ENCODE measurements at places on chromosomes 7 and 10.

DNA sequence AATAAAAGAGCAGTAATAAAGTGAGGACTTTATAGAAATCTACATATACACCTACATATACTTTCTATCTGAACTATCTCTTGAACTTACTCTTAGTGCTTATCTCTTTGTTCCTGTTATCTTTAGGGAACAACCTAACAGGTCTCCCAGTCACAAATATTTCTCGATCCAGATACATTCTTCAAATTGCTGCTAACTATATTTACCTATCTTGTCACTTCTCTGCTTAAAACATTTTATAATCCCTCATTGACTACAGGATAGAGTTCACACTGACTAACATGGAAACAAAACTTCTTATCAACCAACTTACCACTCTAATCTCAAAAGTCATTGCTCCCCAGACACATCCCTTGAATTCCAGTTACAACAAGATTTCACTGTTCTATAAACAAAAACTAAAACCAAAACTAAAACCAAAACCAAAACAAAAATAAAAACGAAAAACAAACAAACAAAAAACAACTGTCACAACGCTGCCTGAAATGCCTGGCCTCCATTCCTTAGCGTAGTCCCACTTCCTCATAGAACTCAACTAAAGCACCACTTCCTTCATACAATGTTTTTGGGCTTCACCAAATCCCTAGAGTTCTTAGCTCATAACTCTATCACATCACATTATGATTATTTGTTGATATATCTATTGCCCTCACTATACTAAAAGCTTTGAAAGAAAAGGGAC lies 134.7 kb downstream of the SEMA3D start:
- no peak for DNase-seq

GRCh38 chr7:112515989-112516388 lies 35.2 kb downstream of the LSMEM1 start:
- no peak for DNase-seq

GRCh38 chr10:78218798-78219490 lies 185.3 kb downstream of the RPS24 start:
- DNase-seq, result no peak

- DNase-seq, result no peak
Measured at GRCh38 chr10:44733501-44734488, 177.3 kb upstream of the TMEM72 start.

DNA sequence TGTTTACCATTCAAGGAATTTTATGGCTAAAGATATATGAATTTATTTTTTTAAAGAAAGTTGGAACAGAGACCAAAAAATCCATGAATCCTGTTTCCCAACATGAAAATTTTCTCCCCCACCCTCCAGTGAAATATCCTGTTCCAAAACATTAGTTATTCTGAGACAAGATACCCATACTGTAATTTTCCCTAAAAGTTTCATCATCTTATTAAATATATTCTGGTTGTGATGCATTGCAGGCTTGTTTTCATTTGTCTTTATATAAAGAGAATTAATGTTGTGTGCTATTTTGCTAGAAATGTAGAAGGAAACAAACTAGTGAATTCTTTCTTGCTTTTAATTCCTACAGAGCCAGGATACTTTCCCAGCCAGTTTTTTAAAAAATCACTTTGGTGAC lies 106.6 kb downstream of the EXOC4 start:
- no peak for DNase-seq

- DNase-seq, result no peak
Measured at GRCh38 chr7:70794962-70795361, 337.0 kb upstream of the GALNT17 start.

DNA sequence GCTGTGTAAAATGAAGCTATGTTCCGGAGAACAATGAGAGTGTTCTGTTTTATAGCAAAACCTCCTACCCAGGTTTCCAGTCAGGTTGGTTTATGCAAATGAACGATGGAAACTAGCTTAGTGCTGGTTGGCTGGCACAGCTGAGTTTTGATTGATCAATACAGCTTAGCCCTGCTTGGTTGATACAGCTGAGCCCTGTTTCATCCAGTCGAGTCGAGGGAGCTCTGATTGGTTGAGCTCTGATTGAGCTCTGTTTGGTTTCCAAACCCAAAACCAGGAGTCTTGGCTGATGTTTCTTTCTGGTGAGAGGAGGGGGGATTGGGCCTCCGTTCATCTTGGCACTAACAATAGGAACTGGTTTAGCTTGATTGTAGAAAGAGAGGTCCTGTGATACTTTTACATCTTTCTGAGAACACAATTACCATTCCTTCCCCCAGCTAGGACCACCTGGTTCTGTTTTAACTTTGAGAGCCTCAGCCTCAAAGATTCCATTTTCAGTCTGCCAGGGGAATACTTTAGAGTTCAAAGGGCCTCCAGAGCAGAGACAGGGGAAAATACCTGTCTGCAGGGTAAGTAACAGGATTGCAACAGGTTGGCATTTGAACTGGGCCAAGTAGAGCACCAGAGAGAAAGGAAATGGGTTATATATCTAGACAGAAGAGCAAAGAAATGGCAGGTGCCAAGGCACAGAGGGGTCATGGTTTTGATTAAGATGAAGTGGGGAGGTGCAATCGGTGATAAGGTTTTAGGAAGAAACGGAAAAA lies 210.9 kb downstream of the GRM8 start:
- no peak for DNase-seq

- DNase-seq, result no peak
Measured at GRCh38 chr10:3104251-3104918, 37.0 kb downstream of the PFKP start.

- DNase-seq, result no peak
Measured at GRCh38 chr7:88243345-88243909, 23.6 kb upstream of the SRI start.

- DNase-seq, result no peak
Measured at GRCh38 chr7:96949766-96950165, 55.6 kb upstream of the DLX6 start.

DNA sequence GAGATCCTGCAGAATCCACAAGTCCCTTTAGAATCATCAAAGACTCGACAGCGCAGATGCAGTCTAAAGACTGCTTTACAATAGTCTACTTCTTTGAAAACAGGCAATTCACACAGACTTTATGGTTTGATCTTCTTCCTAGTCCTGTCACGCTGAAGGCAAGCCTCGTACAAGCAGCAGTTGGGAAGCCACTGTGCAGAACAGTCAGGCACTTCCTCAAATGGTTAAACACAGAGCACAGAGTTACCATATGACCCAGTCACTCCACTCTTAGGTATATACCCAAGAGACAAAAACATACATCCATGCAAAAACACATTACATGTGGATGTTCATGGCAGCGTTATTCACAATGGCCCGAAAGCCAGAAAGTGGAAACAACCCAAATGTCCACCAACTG lies 41.4 kb downstream of the LRRC20 start:
- DNase-seq, result no peak

DNA sequence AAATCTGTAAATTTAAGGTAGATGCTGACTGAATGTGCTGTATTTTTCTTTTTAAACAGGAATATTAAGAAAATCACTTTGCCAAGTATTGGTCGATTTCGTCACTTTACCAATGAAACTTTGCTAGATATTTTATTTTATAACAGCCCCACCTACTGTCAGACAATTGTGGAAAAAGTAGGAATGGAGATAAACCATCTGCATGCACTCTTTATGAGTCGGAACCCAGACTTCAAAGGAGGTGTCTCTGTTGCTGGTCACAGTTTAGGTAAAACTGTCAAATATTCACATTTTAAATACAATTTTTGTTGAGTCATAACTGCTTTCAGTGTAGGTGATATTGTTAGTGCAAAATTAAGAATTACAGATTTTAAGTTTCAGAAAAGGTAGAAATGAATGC lies 25.2 kb downstream of the SEC23IP start:
- DNase-seq, result no peak

DNA sequence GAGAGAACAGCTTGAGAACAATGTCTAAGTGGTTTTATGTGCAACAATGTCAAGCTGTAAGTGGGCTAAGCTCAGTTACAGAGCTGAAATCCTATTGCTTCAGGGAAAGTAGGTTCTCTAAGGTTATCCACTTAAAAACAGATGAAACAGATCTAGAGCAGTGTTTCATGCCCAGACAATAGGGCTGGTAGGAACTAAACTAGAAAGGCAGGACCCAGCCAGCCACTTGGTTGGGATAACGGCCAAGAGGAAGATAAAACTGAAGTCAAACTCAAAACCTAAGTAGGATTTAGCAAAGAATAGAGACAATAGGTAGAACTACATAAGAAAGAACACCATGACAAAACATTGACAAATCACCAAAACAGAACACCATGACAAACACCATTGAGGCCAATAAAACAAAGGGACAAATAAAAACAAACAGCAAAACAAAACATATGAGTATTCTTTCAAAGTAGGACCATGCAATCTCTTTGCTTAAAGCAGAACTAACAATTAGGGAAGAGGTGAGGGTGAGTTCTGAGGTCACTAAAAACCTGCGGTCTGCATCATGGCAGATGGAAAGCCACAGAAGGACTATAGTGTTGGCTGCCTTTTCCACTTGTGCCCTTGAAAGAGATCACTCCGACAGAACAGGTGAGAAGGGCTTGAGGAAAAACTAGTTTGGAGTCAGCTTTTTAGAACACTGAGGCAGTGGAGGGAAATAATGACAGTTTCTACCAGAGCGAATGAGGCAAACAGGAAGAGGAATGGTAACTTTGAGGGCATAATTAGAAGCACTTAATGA lies 81.0 kb downstream of the HGF start:
- no peak for DNase-seq

DNA sequence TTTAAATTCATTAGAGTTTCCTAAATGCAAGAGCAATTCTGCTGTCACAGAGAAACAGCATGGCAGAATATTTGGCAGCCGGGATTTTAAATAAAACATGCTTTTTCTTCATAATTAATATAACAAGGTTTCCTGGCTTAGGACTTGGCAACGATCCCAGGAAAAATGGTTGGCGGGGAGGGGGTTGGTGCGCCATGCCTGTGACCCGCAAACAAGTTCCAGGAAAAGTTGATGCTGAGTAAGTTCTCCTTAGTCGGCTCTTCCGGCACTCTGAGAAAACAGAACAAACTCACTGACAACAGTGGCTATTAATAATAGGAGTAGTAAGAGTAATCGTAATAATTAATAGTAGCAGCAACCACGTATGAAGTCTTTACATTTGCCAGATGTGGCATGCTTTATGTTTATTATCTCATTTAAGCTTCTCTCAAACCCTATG lies 4.6 kb downstream of the HABP2 start:
- DNase-seq, result no peak

GRCh38 chr10:104218751-104219150 lies 13.4 kb downstream of the CFAP43 start:
- DNase-seq, result no peak

GRCh38 chr10:50286517-50286916 lies 35.2 kb upstream of the ASAH2 start:
- DNase-seq, result no peak

DNA sequence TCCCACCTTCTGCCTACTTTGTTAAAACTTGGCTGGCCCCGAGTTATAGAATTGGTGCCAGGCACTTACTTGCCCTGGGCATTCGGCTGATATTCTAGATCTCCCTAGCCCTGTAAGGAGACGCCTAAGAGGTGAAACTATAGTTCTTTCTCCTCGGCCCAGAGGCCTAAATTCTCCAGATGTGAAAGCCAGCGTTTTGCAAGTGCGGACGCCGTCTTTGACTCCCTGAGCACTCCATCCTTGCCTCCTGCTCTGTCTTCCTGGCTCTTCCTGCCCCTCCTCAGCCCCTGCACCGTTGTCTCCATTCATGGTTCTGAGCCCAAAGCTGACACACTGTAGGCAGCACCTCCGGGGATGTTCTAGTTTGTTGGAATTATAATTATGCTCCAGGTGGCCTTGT lies 11.2 kb downstream of the SMKR1 start:
- DNase-seq, result no peak

DNA sequence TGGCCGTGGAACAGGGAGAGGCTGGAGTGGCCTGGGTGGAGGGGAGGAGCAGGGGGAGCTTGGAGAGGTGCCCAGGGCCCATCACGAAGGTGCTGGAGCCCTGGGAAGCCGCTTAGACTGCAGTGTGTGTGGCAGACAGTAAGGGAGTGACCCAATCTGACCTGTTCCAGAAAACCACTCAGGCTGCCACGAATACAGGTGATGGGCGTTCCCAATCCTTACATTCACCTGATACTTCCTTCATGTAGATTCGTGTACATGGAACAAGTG lies 161.7 kb downstream of the SVIL start:
- DNase-seq, result no peak

GRCh38 chr10:51176976-51177695 lies 102.8 kb downstream of the PRKG1 start:
- DNase-seq, result no peak

GRCh38 chr7:46247664-46248063 lies 326.6 kb upstream of the IGFBP3 start:
- no peak for DNase-seq

Data from activated naive CD4-positive, alpha-beta T cell treated with anti-CD3 and anti-CD28 coated beads, Interleukin-2, amount 10 ng/mL, durations not matched to agents 7 days and 5 days (primary cell).